Renal cortical epithelial cell (primary cell): ENCODE measurements at places on chromosomes 1 and 21.

- DNase-seq = no peak
Measured at GRCh38 chr1:36977731-36978406, 56.4 kb downstream of the GRIK3 start.

- no peak for DNase-seq
Measured at GRCh38 chr1:115284209-115284608, 53.8 kb downstream of the NGF start.

DNA sequence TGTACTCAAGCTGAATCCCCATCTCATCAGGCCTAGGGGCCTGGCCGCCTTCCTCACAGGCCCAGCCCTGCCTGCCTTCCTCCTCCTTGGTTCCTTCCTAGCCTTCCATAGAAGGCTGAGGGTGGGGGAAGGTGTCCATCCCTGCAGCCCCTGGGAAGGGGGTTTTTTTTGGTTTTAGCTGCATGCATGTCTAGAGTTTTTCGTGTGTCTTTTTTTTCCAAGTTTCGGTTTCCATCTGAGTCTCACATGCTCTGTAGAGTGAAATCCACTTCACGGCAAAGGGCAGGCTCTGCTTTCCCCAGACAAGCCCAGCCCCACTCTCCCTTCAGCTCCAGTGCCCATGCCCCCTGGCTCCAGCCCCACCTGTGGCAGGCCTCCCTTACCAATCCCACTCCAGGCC, 32.1 kb downstream of the GRHL3 start:
- DNase-seq = no peak

DNA sequence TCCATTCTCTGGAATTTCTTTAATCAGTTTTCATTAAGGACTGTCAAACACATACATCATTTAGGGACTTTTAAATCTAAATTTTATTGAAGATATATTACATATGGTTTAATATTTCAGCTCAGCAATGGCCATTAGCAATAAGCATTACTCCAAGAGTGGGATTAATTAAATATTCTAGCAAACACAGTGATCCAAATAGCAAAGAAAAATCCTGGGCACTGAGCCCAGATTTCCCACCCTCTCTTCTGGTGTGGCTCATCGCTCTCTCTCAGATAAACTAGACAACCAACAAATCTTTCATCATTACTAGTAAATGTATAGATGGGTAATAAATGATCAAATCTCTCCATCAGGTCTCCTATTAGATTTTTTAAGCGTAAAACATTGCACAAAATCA, 53.5 kb upstream of the FOXD3 start:
- no peak for DNase-seq

GRCh38 chr1:111895469-111895868, 94.0 kb downstream of the KCND3 start:
- no peak for DNase-seq

DNA sequence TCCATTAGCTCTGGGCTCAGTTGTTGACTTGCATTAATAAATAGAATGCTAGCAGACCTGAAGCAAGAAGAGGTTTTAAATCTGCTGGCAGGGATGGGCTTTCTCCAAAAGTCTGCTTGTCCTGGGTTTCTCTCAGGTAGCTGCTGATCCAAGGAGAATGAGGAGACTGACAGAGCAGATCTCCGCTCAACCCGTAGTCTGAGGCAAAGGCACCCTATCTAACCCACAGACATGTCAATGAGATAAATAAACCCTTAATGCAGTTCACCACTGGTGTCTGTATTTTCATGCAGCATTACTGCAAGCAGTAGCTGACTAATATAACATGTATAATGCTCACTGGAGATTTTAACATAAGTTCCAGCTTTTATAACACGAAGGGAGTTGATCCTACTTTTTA, 44.1 kb upstream of the RGS21 start:
- no peak for DNase-seq

- DNase-seq = no peak
Measured at GRCh38 chr1:59178339-59179187, 118.3 kb upstream of the FGGY start.

DNA sequence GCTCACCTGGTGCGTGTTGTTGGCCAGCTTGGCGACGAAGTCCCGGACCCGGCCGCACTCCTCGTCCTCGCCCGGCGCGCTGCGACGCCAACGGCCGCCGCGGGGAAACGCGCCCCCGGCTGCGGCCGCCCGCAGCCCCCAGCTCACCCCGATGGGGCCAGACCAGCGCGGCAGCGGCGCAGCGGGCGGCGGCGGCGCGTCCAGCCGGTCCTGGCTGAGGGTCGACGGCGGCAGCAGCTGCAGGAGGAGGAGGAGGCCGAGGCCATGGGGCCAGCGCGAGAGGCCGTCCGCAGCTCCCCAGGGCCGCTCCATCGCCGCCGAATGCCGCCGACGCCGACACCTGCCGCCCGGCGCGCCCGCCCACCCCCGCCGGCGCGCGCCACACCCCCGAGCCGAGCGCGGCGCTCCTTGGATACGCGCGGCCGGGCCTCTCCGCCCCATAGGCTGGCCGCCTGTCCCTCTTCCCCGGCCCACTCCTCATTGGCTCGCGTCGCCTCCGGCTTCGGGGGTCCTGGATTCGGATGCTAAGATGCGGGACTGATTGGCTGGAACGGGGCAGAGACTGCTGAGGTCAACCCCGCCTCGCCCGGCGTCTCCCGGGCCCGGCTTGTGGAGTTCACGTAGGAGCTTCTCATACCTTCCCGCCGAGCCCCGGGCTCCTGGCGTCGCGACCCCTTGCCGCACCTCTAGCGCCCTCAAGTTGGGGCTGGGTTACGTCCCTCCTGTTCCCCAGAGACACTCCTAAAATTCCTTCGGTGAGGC, at the start of gene SORT1:
SORT1 (minus strand) TSS at position 338 of the 762 bp plus-strand sequence; CDS start at position 312, 26 bp downstream.
- DNase-seq = peak; percentile 50

DNA sequence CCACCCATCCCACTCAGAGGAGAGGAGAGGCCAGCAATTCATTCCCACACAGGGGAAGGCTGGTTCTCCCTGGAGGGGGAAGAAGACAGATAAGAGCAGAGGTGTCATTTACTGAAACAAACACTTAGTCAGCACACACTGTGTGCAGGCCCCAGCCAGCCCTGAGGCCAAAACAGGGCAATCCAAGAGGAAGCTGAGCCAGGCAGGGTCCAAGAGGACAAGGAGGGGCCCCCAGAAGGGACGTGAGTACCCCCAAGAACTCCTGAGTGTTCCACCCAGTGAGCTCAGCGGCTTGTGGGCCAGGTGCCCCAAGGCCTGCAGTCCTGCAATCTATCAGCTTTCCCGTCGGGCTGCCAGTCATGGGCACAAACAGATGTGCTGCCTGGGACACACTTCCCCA, 15.8 kb downstream of the ADGRB2 start:
- no peak for DNase-seq

GRCh38 chr21:37367703-37368540, 1.3 kb downstream of the DYRK1A start:
- DNase-seq = peak; percentile 18

DNA sequence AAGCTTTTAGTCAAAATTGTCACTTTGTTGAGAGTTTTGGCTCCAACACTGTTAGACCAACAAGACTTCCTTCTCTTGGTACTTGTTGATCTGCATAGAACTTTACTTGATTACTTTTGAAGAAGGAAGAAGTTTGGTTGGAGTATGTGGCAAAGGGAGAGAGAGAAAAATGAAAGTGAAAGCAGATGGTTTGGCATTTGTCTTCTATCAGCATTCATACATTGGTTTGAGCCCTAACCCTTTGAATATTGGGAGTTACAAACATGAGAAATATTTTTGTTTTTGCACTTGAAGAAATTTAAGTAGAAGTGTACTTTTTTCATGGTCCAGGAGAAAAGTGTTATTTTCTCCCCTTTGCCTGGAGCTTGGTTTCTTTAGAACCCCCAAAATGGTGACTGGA, 169.8 kb downstream of the ADGRL4 start:
- DNase-seq = peak; percentile 36

DNA sequence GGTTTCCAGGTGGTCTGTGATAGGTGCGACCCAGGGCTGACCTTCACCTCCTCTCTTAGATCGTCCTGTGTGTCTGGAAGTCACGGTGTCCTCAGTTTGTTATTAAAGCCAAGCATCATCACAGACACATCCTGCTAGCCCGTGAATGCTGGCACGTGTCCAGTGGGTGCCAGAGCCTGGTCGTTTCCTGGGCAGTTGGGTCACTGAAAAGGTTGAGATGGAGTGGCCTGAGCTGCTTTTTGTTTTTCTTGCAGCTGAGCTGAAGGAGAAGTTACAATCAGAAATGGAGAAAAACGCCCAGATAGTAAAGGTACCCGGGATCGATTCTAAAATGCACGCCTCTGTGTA, 23.2 kb downstream of the PCNT start:
- DNase-seq = no peak

- no peak for DNase-seq
Measured at GRCh38 chr1:32125313-32125712, 17.5 kb downstream of the KPNA6 start.

DNA sequence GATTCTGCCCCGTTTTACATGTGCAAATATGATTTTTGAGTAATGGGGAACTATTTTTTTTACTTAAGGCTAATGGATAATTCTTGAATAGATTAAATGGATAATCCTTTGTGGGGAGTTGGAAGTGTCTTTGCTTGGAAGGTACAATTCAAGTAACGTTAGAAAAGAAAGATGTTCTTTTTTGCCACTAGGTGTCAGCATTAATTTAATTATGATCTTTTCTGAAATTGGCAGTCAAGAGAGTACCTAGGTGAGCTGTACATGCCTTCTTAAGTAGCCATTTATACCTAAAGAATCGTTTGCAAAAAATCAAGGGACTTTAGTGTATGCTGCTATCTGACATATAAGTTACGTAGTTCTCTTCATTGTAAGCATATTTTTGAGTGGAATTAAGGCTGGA, 2.2 kb downstream of the FBXO28 start:
- DNase-seq = peak; percentile 88

GRCh38 chr1:19481826-19482398, 3.4 kb downstream of the CAPZB start:
- no peak for DNase-seq

DNA sequence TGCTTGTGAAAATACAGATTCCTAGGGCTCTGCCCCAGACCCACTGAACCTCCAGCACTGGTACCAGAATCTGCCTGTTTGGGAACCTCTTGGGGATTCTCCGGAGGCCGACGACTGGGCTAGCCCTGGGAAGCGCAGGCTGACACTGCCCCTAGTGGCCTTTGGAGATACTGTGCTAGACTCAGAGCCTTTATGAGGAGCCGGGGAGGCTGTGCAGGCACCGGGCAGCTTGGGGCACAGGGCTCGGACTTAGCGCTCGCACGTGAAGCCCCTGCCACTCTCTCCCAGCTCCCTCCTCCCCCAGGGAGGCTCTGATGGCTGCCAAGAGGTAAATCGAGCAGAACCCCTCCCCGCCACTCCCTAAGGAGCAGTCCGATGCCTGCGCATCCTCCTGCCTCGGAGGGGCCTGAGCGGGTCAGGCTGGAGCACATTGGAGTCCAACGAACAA, 144.6 kb upstream of the TNR start:
- DNase-seq = peak; percentile 25

- DNase-seq = peak; percentile 7
Measured at GRCh38 chr1:178768423-178768822, 43.4 kb downstream of the RALGPS2 start.

- DNase-seq = peak; percentile 61
Measured at GRCh38 chr1:46747683-46748288, 28.9 kb upstream of the EFCAB14 start.

DNA sequence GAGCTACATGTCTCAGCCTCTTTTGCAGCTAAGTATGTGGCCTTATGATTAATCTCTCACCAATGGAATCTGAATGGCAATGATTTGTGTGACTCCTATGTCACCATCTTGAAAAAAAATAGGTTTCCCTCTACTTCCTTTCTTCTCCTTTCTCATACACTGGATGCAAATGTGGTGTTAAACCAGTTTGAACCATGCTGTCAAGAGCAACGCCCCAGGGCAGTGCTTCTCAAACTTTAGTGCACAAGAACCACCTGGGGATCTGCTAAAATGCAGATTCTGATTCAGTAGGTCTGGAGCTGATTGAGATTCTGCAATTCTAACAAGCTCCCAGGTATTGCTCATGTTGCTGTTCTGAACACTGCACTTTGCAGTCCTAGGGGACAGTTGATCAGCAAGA, 44.7 kb upstream of the ZNF644 start:
- DNase-seq = no peak

DNA sequence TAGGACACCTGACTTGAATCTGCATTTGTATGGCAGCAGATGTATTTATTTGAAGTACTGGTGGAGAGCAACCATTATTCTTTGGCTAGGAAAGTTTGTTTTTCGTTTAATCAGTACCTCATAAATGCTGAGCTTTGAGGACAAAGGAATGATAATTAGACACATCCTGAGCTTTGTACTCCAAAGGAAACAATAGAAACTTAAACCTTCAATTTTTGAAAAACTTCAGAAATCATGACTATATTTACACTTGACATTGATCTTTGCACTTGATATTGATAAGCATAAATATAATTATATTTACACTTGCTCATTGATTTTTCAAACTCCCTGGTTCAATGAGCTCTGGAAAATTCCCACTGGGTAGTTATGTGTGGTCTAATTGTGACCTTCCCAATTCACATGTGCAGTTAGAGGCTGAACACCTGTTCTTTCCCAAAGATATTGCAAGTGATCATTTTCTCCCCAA, 10.7 kb downstream of the PATJ start:
- DNase-seq = no peak

- DNase-seq = no peak
Measured at GRCh38 chr1:66999640-67000400, 54.1 kb downstream of the SLC35D1 start.

DNA sequence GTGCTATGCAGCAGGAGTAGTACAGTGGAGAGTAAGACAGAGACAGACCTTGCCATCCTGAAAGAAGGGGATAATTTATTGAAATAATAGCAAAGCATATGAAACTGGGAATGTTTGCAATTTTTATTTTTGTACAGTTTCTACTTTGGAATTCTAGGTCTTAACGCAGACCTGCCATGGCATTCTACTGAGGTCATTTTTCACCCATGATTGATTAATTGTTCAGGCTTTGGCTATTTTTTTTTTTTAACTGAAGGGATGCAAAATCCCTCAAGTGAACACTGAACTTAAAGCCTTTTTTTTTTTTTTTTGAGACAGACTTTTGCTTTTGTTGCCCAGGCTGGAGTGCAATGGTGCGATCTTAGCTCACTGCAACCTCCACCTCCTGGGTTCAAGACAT, 27.1 kb downstream of the MTF2 start:
- peak; percentile 18 for DNase-seq

DNA sequence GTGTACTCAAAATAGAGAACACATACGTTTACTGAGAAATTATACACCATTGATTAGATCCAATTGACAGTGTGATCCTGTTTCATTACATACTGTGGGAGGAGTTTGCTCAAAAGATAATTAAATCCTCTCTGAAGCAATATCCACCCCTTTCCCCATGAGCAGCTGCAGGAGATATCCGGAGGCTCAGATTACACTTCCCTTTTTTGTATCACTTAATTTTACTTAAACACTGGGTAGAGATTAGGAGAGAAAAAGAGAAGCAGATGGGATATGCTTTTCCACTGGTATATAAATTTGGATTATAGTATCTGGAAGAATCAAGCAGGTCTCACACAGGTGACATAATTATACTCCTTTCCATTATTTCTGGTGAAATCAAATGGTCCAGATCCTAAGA, 333.3 kb upstream of the ZRANB2 start:
- DNase-seq = no peak

- no peak for DNase-seq
Measured at GRCh38 chr1:37666241-37666867, 26.0 kb upstream of the CDCA8 start.

GRCh38 chr1:180425952-180426351, 76.4 kb downstream of the ACBD6 start:
- peak; percentile 7 for DNase-seq

GRCh38 chr1:159869173-159869572, 6.7 kb upstream of the VSIG8 start:
- DNase-seq = peak; percentile 86

- no peak for DNase-seq
Measured at GRCh38 chr1:246726881-246727280, 2.7 kb downstream of the SCCPDH start.
